ENCODE measurements at places on chromosomes 11 and 22. TPM values are rescaled to one million over a fixed set of nuclear protein-coding genes. Genes with fewer than 3 reads are reported as not detected.
A peak's percentile ranks its signal among the peaks of the same experiment; 100 is the strongest.

- H3K4me1 ChIP-seq = no peaks in the 10 kb centered on the region
- no peaks in the 10 kb centered on the region for H3K27me3 ChIP-seq
- DNase-seq = no peak
- no peak overlapping the region for H3K27ac ChIP-seq
These were observed 244.5 kb upstream of the POU2AF2 start for GRCh38 chr11:111001081-111001430.

- no peaks in the 10 kb centered on the region for H3K36me3 ChIP-seq
- no peaks in the 10 kb centered on the region for H3K27me3 ChIP-seq
- no peak overlapping the region for H3K4me3 ChIP-seq
These were observed 74.9 kb downstream of the MORC2 start for GRCh38 chr22:30893434-30894370.

DNA sequence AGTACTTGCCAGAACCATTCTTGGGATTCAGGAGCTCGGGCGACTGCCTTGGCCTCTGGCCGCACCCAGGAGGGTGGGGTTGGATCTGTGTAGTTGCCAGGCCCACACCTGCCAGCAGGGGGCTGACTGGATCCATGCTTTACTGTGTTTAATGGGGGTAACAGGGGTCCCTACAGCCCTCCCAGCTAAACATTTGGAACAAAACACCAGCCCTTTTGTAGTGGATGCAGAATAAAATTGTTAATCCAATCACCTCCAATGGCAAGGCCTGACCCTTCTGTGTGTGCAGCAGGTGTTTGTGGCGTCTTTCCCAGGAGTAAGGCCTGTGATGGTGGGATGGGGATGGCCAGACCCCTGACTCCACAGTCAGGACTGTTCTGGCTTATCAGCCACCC, 22.5 kb downstream of the SUN2 start:
- no peak for DNase-seq
- no peak overlapping the region for H3K4me3 ChIP-seq
- H3K27ac ChIP-seq = peak overlapping the region; percentile 82

- no peaks in the 10 kb centered on the region for H3K36me3 ChIP-seq
- no peak overlapping the region for H3K4me3 ChIP-seq
- DNase-seq = peak; percentile 9
- H3K27ac ChIP-seq = no peak overlapping the region
These were observed 188.2 kb downstream of the ST3GAL4 start for GRCh38 chr11:126543691-126544090.

DNA sequence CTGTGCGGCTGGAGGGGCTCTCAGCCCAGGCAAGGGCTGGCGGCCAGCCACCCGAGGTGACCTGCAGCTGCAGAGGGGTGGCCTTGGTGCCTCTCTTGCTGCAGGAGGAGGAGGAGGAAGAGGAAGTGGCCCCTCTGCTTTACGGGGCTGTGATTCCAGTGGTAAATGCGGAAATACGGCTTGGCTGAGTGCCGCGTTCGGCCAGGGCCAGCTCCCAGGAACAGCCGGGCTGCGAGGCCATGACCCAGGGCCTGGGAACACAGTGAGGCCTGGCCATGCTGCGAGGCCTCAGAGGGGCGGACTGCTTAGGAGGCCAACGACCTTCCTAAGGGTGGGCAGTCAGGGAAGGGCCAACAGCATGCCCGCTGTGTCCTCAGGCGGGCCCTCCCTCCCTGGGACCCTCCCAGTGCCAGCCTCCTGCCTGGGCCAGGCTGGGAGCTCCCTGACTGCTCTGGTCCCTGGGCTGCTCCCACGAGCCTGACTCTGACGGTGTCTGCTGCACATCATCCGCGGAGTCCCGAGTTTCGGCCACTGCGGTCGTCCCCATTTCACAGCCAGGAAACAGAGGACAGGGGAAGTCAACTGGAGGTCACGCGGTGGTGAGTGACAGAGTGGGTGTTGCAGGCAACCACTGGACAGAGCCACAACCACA, 20.8 kb upstream of the PPARA start:
- no peak for DNase-seq
- H3K4me1 ChIP-seq = no peaks in the 10 kb centered on the region
- no peaks in the 10 kb centered on the region for H3K27me3 ChIP-seq
- no peak overlapping the region for H3K27ac ChIP-seq

GRCh38 chr22:30405731-30406130, 8.9 kb downstream of the SEC14L2 start:
- H3K27me3 ChIP-seq = no peaks in the 10 kb centered on the region
- no peak for DNase-seq
- H3K4me1 ChIP-seq = no peaks in the 10 kb centered on the region
- peaks cover 6% of the 10 kb centered on the region for H3K36me3 ChIP-seq
- H3K4me3 ChIP-seq = no peak overlapping the region
- no peak overlapping the region for H3K27ac ChIP-seq

P2RX6 gene
- 5.5 TPM for total RNA-seq
